Activated naive CD4-positive, alpha-beta T cell treated with anti-CD3 and anti-CD28 coated beads, Interleukin-2, amount 50 U/mL, for 16 hours (primary cell): ENCODE measurements at places on chromosomes 6 and 20.

GRCh38 chr6:11067348-11067747 lies 23.2 kb upstream of the ELOVL2 start:
- no peak for DNase-seq

GRCh38 chr6:151340219-151340978 lies 51.0 kb downstream of the ZBTB2 start:
- DNase-seq = no peak

GRCh38 chr20:13099676-13100075 lies 90.9 kb downstream of the SPTLC3 start:
- DNase-seq = no peak

DNA sequence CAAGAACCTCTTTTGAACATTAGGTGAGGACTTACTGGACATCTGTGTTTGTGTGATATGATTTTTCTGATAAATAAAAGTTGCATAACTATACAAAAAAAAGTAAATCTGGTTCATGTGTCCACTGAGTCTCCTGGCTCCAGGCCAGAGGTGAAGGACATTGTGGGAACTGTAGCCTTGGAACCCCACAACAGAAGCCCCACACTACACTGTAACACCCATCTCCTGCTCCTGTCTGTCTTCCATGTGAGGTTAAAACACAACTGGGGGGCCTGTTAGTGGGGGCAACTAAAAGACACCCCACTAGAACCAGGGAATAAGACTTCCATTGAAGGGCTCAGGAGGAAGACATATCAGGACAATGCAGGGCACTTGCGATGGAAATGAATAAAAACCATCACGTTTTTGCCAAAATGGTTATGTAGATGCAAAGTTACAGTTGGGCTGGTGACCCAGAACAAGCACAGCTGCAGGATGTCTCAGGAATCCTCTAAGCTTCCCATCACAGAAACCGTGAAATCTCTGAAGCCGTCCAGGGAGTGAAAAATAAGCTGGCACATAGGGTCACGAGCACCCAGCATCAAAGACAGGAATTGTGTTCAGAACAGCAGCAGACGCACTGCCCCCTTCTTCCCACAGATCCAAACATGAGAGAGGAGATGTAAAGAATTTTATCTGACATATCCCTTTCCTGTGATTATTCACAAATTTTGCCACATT lies 36.7 kb upstream of the PCSK2 start:
- no peak for DNase-seq

- no peak for DNase-seq
Measured at GRCh38 chr6:82248273-82248735, 760 bp upstream of the IBTK start.

- peak; percentile 25 for DNase-seq
Measured at GRCh38 chr6:154157082-154157481, 118.0 kb downstream of the OPRM1 start.
